Stimulated activated CD4-positive, alpha-beta T cell treated with anti-CD3 and anti-CD28 coated beads, Interleukin-1b, Interleukin-23, amount 100 ng/mL, for 1 hour (primary cell): ENCODE measurements at places on chromosomes 11 and 22.

GRCh38 chr11:134763030-134763388, 351.0 kb upstream of the B3GAT1 start:
- DNase-seq = no peak

DNA sequence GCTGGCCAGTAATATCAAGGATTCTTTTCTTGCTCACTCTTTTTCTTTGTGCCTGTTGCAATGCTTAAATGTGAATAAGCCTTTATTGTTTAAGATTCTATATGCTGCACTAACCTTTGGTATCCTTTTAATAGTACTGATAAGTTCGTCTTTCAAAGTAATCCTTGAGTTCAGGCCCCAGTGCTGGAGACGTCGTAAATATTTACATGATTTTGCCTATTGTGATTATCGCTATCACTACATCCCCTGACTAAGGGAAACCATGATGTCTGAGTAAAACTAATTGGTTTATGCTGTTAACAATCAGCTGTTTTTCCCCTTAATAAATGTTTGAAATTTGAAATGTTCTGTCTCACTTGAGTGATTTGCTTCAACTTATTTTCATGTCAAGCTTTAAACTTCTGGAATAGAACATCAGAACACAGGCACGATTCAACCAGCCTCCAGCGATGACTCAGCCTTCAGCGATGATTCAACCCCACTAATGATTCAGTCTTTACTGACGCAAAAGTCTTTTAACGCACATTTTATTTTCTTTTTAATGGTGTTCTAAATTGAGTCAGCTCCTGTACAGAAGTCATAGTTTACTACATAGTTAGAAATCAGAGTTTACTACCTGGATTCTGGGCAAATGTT, 3.9 kb downstream of the HTATIP2 start:
- no peak for DNase-seq

DNA sequence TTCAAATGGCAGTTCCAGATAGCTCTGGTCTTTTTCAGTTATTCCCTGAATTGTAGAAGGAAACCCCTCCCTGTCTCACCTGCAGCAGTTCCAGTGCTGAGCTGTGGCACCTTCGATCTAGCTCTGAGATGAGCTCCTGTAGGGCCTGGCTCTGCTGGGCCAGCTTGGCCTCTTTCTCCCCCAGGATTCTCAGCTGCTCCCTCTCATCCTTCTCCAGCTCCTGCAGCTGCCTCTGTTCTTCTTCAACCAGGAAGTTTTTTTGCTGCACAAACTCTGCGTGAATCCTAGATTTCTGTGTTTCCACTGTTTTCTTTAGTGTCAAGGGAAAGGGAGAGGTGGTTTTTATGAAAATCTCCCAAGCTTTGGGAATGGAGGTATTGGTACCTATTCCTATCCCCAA, 5.3 kb downstream of the TRIM21 start:
- no peak for DNase-seq

- no peak for DNase-seq
Measured at GRCh38 chr22:42931421-42932196, 74.5 kb upstream of the ARFGAP3 start.

DNA sequence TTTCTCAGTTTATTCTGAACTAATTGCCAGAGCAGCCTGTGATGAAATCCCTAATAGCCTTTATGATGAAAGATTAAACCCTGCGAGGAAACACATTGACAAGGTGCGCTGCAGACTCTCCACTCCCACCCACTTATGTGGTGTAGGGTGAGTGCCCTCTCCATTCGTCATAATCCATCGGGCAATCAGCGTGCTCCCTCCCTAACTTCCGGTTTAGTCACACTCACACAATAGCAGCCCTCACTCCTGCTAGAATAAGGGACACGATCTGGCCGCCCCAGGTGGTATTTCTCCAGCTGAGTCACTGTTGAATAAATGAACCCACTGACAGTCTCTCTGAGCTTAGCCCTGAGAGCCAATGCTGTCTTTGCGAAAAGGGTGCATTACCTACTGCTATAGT, 188.3 kb downstream of the OPCML start:
- DNase-seq = no peak

GRCh38 chr11:27040302-27041115, at the start of gene BBOX1:
BBOX1 (plus strand) TSS chr11:27040815; CDS start chr11:27055431, 14,616 bp downstream.
- no peak for DNase-seq
